ENCODE measurements at places on chromosomes 6 and 20.
A peak's percentile ranks its signal among the peaks of the same experiment; 100 is the strongest.

DNA sequence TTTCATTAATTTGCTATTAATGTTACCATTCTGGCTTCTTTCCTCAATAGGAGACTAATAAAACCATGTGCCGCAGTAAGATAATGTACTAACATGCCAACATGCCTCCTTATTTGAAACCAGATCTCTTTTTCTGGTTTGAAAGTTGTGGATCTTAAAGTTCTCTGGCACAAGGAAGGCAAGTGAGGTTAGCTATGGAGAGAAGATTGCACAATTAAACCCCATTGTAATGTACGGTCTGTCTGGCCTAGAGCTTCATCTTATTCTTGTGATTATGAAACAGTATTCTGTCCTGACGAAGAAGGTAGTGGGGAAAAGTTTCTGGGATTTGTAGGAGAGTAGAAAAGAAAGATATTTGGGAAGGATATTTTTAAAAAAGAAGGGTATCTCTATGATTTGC lies 68.4 kb downstream of the EYA4 start:
- DNase-seq = peak; percentile 4

- DNase-seq = peak; percentile 88
Measured at GRCh38 chr6:100663219-100663863, 198.6 kb upstream of the SIM1 start.

DNA sequence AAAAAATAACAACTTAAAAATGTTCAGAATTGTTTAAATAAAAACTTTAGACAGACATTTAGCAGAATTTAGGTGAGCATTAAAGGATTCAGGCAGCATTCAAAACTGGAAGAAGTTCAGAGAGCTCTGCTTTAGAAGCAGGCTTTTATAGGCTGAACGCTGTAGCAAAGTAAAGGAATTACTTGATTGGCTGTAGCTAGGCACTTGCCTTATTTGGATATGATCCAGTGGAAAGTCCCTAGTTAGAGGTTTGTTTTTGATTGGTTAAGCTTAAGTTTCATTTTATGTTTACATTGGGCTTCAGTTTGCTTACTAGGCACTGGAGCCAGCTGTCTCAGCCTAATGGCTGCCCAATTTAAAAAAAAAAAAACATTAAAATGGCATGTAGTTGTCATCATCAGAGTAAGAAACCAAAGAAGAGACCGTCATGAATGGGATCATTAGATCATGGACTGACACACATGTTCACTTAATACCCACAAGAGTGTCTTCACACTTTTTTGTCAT lies 65.1 kb downstream of the CBFA2T2 start:
- peak; percentile 98 for DNase-seq

- no peak for DNase-seq
Measured at GRCh38 chr20:1438361-1438760, 28.3 kb downstream of the NSFL1C start.

- no peak for DNase-seq
Measured at GRCh38 chr20:59731376-59731775, 127.0 kb downstream of the PHACTR3 start.

DNA sequence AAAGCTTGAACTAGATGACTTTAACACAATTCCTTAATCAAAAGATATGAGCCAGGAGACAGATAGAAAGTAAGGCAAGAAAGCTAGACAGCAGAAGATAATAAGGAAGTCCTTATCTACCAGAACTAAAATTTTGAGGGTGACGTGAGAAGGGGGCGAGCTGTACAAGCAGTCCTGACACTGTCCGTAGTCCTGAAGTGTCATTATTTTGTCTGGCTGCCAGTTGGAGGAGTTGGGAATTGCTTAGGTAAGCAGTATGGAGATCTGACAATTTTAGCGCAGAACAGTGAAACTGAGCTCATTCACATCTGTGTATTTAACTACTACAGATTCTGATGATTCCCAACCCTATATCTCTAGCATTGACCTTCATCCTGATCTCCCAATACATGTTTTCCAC lies 25.8 kb upstream of the CEP85L start:
- no peak for DNase-seq

Data from fibroblast of villous mesenchyme (primary cell).